Activated gamma-delta T cell treated with Interleukin-2 at 50 U/mL for 16 hours (primary cell): ENCODE measurements at places on chromosomes 16 and 17.

DNA sequence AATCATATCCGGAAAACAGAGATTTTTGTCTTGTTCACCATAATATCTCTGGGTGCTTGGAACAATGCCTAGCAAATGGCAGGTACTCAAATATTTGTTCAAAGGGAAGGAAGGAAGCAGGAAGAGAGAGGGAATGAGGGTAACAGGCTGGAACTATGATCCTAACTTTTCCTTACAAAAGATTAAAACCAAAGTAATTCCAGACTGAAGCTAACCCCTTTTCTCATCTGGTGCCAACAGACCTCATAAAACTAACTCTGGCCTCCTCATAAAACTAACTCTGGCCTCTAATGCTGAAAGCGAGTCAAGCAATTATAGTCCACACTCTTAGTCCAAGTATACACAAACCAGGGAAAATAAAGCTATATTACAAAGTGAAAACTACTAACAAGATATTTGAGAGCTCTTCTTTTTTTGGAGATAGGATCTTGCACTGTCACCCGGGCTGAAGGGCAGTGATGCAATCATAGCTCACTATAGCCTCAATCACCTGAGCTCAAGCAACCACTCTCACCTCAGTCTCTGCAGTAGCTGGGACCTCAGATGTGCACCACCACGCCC lies 84.6 kb downstream of the KANSL1 start:
- DNase-seq: no peak

- no peak for DNase-seq
Observed at GRCh38 chr17:4329838-4330237, 36.6 kb downstream of the UBE2G1 start.

GRCh38 chr17:82463925-82464566 lies 5.5 kb downstream of the NARF start:
- DNase-seq: no peak

- DNase-seq: no peak
Observed at GRCh38 chr17:38447502-38448085, 19.3 kb downstream of the ARHGAP23 start.

DNA sequence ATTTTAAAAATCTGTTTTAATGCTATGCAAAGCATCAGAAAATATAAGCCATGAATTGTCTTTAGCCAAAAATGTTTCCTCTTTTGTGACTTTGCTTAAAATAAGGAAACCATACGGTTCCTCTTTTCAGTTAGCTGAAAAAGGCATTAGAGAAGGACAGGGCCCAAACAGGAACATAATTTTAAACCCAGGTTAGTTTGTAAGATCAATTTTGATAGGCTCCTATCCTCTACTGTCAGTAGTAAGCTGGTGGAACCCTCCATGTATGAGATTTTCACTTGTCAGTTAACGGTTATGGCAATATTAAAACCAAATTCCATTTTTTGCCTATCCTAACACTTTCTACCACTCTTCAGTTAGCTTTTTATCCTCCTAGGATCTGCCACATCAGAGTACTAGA lies 4.3 kb downstream of the EVI2B start:
- DNase-seq: no peak
